ENCODE measurements at places on chromosomes 2 and 18.

DNA sequence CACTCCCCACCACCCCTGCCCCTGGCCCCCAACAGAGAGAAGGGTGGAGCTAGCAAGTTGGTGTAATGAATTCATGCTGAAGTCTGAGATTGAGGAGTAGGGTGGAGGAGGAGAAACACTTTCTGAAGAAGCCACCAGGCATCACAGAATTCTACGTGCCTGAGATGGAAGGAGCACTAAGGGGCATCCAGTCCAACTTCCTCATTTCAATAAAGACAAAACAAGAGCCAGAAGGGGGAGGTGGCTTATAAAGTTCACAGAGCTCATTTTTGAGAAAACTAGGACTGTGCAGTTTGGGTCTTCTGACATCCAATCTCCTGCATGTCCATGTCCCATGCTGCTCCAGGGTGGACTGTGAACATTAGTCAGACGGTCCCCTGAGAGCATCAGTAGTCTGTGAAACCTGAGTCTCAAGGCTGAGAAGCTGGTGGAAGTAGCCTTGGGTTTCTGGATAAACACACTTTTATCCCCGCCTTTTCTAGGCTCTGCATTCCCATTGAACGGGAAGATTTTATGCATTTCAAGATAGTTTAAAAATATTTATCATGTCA, 77.7 kb downstream of the TRIM43 start:
- no peak for DNase-seq

- DNase-seq: no peak
Observed at GRCh38 chr2:197304556-197305011, 6.0 kb downstream of the ANKRD44 start.

DNA sequence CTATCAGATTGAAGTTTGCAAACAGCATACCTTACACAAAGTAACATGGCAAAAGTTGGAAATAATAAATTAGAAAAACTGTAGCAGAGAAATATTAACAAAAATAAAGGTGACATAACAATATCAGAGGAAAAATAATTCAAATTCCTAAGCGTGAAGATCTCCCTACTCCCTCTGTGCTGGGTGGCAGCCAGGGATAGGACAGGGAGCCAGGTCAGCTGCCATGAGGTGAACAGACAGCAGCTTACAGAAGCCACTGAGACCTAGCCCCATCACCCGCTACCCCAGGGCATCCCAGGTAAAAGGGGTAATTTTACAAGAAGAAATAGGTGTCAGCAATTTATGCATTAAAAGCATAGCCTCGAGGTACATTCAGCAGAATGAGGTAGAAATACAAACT, 423.8 kb upstream of the HS6ST1 start:
- no peak for DNase-seq

- peak; percentile 60 for DNase-seq
Observed at GRCh38 chr18:32674491-32674890, 98.3 kb downstream of the KLHL14 start.

Measured in kidney tubule cell (primary cell).